AG08395 (cell line): ENCODE measurements at places on chromosomes 6 and 20.
A peak's percentile ranks its signal among the peaks of the same experiment; 100 is the strongest.

DNA sequence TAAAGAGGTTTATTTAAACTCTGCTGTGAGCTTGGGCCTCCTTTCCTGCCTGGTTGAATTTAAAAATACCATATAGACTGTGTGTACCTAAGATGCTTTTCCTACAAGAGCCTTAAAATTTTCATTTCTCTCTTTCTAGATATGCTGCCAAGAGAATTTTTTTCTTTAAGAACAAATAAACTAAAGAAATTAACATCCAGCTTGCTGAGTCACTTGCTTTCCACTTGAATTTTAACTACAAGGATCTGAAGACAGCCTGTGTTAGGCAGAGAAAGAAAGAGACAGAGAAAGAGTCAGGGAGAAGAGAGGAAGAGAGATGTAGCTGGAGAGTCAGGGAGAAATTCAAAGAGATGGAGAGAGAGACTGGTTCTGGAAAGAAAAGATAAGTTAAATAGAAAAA lies 18.3 kb upstream of the SNAP25 start:
- no peak for DNase-seq

- DNase-seq = no peak
Measured at GRCh38 chr6:35413911-35414310, 38.2 kb upstream of the FANCE start.

DNA sequence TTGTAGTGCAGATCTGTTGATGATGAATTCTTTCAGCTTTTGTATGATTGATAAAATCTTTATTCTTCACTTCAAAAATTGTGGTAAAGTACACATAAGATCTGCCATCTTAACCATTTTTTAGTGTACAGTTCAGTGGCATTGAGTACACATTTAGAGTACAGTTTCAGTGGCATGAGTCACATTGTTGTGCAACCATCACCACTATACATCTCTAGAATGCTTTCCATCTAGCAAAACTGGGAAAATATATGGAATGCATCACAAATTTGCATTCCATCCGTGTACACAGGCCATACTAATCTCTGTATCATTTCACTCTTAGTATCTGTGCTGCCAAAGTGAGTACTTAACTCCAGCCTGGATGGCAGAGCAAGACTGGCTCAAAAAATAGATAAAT lies 28.7 kb downstream of the SIRPD start:
- no peak for DNase-seq

DNA sequence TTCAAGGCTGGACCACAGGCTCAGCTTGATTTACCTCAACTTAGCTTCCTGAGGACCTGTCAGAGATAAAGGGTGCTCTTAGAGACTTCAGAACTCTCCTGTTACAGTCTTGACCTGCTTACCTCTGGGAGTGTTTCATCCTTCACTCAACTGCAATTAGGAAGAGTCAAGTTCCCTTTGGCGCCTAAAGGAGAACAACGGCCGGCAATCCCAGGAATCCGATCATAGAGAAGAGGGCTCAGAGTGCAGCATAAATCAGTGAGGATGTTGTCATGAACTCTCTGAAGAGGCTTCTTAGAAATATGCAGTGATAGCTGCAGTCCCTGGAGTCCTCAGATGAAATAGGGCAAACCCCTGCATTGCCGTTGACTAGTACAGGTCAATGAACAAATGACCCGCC lies 36.4 kb downstream of the LYRM2 start:
- no peak for DNase-seq

- DNase-seq = no peak
Measured at GRCh38 chr6:111718326-111718725, 112.6 kb upstream of the TRAF3IP2 start.

DNA sequence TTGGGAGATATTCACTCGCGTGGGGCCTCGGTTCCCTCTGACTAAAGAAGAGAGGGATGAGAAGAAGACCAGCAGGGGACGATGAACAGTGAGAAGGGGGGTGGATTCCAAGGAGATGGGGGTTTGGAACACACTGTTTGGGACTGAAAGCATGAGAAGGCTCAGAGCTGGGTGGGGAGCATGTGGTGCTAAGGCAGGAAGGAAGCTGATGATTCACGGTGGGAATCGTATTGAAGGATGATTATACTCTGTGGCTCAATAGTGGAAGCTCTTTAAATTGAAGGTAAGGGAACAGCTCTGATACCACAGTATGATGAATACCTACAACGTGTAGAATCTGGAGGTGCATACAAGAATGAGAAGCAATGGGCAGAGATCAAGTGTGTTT lies 117.5 kb upstream of the KCNK16 start:
- DNase-seq = peak; percentile 38

- DNase-seq = no peak
Measured at GRCh38 chr6:147579667-147580066, 71.2 kb downstream of the SAMD5 start.

DNA sequence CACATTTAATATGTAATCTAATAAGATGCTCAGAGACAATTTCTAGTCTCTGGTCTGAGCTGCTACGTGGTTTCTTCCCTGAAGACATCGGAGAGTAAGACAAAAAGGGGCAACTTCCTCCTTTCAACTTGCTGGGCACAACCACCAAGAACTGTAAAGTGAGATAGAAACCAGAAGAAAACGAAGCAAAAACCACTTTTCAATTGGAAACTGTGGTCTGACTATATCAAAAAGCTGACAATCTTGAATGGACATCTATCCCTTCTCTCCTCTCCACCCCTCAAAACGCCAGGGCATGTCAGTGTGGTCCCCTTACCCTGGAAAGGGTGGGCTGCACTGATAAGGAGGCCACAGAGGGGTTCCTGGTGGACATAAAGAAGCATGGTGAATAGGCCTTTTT lies 269.1 kb downstream of the CD83 start:
- no peak for DNase-seq

GRCh38 chr6:170575250-170575649 lies 9.2 kb downstream of the PDCD2 start:
- DNase-seq = peak; percentile 10

GRCh38 chr6:119614138-119614537 lies 264.6 kb upstream of the MAN1A1 start:
- DNase-seq = no peak

GRCh38 chr20:53124075-53124551 lies 152.0 kb downstream of the TSHZ2 start:
- DNase-seq = no peak

GRCh38 chr20:10854976-10855375 lies 181.2 kb upstream of the JAG1 start:
- DNase-seq = no peak

- no peak for DNase-seq
Measured at GRCh38 chr6:119466226-119466625, 116.7 kb upstream of the MAN1A1 start.

DNA sequence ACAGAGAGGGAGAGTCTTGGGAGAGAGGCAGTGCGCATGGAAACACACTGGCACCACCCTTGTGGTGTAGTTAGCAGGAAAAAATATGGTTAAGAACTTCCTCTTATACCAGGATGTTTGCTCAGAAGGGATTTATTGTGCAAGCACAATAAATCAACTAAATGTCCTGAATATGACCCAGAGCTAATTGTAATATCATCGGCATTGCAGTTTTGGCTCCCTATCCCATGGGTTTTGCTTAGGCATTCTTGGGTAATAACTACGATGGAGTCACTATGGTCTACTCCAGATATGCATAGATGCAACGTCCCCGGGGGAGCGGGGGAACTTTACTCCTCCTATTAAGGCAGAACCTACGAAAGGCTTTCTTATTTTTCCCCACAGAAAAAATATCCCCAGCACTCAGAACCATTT lies 751.6 kb downstream of the EYS start:
- no peak for DNase-seq

GRCh38 chr20:49320460-49320859 lies 42.6 kb upstream of the ZNFX1 start:
- DNase-seq = peak; percentile 55

- no peak for DNase-seq
Measured at GRCh38 chr6:100946021-100946540, 65.0 kb upstream of the ASCC3 start.

DNA sequence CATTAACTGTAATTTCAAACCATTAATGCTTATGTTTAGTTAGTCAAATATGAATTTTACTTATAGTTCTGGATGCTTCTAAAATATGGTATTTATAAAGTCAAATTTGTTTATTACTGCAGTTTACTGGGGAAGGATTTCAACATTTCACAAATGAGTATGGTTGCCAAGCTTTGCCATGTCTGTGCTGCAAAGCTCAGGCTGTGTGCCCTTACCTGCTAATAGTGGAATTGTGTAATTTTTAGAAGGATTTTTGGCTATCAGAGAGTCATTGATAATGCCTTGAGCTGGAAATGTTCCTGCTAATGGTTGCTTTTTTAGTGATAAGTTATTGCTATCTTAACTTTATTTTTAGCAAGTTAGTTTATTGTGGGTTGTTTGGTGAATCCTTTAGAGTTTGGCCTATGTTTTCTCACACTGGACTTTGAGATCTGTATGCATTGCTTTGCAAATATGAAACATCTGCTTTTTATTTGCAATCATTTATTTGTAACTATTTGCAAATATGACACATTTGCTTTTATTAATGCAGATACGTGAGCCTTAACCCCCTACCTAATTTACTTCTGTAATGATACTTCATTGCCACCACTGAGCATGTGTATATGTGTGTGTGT lies 105.8 kb downstream of the CD109 start:
- DNase-seq = no peak
